ENCODE measurements at places on chromosomes 3 and 15. TPM values are rescaled to one million over a fixed set of nuclear protein-coding genes. Genes with fewer than 3 reads are reported as not detected.

The BSN gene
- 0.07 TPM for total RNA-seq

The ENTPD3 gene
- not detected for total RNA-seq

The CMSS1 gene
- 38.7 TPM for total RNA-seq

The FXR1 gene
- total RNA-seq = 107 TPM

The SLC6A11 gene
- not detected for total RNA-seq

The CCDC33 gene
- 0.22 TPM for total RNA-seq

The NTRK3 gene
- total RNA-seq = 0.86 TPM

The ZNF80 gene
- total RNA-seq = not detected

The CNTN3 gene
- total RNA-seq = not detected

The AMT gene
- 0.32 TPM for total RNA-seq

The NPAP1 gene
- not detected for total RNA-seq

The RPUSD2 gene
- 9.4 TPM for total RNA-seq

The TAMM41 gene
- total RNA-seq = 6.5 TPM

DNA sequence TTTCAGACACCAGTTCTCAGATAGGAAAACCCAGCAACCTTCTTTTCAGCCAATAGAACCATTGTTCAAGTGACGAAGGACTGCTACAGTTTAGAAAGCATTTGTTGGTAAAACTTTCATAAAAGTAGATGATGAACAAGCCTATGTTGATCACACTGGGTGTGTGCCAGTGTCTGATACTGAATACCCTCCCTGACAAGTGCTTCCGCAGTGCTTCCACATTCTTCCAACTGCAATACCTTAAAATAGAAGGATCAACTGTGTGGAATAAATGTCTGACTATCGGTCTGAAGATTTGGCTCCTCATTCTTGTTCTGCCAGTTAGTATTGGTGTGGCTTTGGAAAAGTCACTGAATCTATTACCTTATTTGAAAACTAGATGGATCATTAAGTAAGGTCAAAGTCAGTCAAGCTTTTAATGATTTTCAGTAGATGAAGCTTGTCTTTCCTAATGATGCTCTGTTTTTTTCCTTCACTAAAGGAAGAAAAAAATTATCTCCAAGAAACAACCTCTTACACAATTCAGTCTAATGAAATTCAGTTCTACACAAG is 479.4 kb upstream of the CBLB start:
- no peak for DNase-seq

DNA sequence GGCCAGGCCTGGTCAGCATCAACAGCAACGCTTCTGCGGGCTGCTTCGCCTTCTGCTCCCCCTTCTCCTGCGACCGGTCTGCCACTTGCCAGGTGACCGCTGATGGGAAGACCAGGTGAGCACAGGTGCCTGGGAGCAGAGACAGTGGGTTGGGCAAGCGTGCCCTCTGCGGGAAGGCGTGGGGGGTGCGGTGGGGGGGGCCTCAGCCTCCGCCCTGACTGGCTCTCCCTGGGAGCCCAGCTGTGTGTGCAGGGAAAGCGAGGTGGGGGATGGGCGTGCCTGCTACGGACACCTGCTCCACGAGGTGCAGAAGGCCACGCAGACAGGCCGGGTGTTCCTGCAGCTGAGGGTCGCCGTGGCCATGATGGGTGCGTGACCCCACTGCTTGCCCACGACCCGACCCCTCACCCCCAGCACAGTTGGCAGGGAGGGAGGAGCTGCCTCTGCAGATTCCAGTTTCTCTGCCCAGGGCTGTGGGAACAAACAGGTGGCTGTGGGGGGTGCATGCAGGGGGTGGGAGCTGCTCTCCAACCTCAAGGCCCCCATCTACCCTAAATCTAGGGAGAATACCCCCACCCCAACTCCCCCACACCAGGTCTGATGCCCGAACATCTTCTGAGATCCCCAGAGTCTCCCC is 8.8 kb downstream of the STAB1 start:
- no peak for DNase-seq

DNA sequence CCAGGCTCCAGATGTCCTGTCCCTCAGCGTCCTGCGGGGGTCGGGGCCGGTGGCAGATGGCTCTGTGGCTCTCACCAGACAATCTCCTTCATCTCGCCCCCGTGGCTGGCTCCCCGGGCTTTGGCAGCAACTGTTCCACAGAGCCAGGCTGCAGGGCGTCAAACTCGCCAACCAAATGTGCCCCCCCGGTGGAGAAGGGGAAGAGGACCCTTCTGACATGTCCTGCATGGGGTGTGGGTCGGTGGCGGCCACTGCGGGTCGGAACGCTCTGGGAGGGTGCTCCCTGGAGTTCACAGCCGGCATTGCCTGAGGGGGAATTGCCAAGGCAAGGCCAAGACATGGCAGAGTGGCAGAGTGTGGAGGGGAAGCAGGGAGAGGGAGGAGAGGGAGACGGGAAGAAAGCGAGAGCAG is 36.0 kb downstream of the BDH1 start:
- no peak for DNase-seq

DNA sequence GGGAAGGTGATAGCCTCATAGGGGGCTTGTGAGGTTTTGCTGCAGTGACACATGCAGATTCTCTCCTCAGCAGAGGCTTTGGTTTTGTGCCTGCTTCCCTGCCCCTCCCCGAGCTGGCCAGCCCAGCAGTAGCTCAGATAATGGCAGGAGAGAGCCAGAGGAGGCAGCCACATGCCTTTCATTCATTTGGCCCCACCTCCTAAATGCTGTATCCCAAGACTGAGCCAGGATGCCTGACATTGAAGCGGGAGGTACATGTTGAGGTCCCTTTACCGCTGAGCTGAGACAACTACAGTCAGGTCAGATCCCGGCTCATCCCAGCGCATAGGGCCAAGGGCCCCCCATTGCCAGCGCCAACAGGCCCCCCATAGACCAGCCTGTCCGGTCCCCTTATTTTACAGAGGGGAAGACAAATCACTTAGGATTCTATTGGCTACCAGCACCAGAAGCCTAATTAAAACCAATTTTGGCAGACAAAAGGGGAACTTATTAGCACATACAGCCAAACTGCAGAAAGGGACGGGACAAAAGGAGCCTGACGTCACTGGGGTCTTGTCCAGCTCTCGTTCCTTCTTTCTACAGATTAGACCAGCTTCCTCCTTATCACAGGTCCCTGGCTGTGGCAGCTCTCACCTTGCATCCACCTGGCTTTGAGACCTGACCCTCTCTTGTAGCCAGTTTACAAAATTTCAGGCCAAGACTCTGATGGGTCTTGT is 12.1 kb upstream of the POLG start:
- DNase-seq = no peak

GRCh38 chr3:58723173-58723572 is 56.6 kb upstream of the FAM3D start:
- DNase-seq = no peak

DNA sequence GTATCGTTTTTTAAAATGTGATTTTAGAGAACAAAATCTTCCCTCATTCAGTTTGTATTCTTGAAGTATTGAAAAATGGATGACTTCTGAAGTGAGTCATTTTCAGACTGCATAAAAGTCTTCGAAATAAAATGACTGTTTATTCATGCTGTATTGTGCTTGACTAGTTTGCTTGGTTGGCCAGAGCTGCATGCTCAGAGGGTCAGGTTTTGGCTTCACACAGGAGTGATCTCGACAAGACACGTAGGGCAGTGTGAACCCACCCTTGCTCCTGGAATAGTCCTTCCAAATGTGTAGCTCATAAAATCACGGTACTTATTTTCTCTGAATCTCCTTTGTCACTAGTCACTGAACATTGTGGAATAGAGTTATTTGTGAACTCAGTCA is 73.3 kb downstream of the FNDC3B start:
- no peak for DNase-seq

DNA sequence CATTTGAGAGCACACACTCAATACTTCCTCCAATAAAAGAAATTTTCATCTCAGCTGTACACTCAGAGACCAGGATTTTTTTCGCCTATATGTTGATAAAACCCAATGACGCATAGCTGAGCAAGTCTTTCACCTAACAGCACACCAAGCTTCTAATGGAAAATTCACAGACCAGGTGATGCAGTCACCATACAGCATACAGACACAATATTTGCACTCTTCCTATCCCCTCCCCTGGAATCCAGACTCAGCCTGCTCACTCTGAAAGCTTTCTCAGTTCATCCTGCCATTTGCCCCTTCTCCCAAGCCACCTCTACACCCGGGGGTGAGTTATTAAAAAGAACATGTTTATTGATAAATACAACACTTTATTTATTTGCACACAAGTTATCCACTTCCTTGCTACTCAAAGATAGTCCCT is 1.7 kb downstream of the TBC1D5 start:
- peak; percentile 39 for DNase-seq

- peak; percentile 34 for DNase-seq
Observed at GRCh38 chr15:89693696-89694095, 3.1 kb downstream of the WDR93 start.

GRCh38 chr3:23822559-23822958 is 16.8 kb downstream of the UBE2E1 start:
- no peak for DNase-seq

GRCh38 chr15:60118626-60119025 is 114.5 kb downstream of the FOXB1 start:
- no peak for DNase-seq

DNA sequence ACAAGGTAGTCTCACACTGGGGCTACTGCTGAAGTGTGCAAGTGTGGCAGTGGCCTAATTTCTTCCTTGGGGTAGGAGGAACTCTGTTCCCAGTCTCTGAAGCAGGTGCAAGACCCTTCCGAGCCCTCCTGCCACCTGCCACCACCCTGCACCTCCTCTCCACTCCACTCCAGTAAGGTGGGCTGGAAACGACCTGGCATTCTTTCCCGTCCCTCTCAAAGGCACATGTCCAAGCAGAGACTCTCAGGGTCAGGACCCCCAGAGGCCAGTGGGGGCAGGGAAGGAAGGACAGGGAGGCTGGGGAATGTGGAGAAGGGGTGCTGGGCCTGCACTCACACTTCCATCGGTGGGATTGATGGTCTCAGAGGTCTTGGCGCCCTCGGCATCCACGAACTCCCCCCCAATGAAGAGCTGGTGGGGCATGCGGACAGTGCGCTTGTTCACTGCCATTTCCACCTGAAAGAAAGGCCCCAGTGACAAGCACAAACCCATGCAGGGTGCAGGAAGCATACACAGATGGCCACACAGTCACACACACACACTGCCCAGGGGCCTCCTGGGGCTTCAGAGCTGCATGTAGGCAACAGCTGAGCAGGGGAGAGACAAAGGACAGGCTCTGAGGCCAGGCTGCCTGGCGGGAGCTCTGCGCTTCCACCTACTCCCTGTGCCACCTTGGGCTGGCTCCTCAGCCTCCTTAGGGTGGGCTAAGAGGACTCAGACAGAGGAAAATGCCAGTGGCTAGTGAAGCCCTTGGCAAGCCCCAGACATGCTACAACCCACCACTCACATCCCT is 43.8 kb downstream of the ALDH1L1 start:
- DNase-seq = no peak

GRCh38 chr3:151113343-151113742 is 27.9 kb downstream of the MED12L start:
- no peak for DNase-seq

- peak; percentile 37 for DNase-seq
Observed at GRCh38 chr3:44914936-44915335, 40.5 kb downstream of the TGM4 start.

DNA sequence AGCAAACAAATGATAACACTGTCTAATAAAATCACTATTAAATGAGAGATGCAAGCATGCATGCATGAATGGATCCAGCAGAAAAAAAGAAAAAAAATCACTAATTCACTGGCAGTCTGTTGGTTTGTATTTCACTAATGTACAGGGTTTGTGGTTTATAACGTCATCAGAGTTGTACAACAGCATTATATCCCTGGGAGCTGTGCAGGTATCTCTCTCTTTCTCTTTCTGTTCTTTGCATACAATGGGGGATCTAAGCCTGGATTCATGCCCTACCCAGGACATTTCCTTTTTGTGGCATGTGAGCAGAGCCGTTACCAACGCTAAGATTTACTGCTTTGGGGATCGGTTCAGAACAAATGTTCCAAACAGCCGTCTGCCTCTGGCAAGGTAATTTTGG is 229.5 kb downstream of the SOX2 start:
- DNase-seq = no peak

DNA sequence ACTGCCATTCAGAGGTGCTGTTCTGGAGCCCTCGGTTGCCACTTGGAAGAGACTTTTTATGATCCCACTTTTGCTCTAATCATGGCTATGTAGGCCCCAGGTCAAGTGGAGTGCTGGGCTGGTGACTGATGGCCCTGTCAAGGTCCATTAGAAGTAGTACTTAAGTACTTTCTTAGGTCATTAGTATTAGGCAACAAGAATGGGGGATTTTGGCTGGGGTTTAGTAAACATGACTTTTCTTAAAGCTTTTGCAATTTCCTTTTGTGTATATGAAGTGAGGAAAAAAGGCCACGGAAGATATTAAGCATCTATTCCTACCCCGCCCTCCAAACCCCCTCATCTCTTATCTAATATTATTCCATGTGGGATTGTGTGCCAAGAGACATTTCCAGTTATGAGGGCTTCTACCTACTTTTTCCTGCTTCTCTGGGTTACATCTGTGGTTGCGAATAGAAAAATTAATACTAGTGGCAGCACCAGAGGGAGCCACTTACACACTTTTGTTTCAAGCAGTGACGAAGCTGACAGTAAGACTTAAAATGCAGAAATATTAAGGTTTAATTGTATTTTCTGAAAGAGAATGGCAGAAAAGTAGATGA is 13.9 kb downstream of the NLGN1 start:
- DNase-seq = peak; percentile 51

- no peak for DNase-seq
Observed at GRCh38 chr3:126644615-126645014, 10.3 kb downstream of the TXNRD3 start.

DNA sequence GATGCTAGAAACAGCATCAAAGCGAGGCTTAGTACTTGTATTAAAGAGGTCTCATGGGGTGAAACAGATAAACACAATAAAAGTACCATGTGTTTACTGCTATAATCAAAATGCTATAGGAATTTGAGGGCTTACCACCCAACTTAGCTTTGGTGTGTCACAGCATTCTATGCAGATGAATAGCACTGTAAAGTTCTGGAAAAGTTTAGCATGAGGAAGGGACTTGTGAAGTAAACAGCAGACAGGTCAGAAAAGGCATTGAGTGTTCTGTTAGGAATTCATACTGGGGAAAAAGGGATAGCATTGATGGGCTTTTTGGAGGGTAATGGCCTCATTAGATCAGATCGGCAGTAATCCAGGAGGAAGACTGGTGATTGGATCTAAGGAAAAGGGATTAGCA is 505.3 kb downstream of the NLGN1 start:
- DNase-seq = no peak

- no peak for DNase-seq
Observed at GRCh38 chr3:16227566-16227965, 37.2 kb downstream of the DPH3 start.

- DNase-seq = no peak
Observed at GRCh38 chr3:64306745-64307144, 81.5 kb upstream of the PRICKLE2 start.

DNA sequence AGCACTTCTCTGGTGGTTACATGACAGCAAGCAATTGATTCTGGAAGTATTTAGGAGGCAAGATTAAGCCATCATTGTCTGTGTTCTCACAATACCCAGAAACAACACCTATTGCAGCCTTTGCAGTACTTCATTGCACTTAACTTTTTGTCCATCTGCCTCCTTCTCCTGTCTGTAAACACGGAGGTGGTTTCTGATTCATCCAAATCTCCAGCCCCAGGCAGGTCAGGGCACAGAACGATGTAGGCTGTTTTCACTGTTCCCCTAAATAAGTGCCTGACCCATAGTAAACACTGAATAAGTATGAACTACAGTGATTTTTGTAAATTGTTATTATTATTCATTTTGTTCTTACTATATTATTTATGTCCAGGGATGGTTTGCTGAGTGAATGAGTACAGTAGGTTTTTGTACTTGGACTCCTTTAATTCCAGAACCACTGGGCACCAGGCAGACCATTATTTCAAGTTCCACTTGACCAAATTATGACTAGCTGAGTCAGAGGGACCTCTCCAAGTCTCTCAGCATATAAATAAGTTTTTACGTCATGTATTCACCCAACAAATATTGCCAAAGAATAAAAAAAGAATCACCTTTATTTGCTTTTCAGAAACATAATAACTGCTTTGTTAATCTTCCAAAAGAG is 283.3 kb upstream of the TRIM42 start:
- DNase-seq = peak; percentile 32
